ENCODE measurements at places on chromosomes 4 and X.

DNA sequence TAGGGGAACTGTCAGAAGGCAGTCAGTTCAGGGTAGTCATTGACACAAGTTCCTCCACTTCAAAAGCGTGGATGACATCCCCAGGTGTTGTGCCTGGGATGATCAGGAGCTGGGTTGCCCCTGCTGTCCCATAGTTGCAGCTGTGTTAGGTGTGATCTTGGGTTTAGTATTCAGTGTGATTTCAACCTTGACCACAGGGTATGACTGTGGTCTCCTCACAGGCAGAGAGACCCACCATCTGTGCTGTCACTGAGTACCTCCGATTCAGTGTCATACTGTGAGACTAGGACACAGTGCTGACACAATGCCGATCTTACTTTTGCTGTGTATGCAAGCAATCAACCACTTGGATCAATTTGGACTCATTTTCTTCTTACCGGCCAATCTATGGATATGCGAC lies 25.2 kb downstream of the FOXR2 start:
- DNase-seq: no peak

DNA sequence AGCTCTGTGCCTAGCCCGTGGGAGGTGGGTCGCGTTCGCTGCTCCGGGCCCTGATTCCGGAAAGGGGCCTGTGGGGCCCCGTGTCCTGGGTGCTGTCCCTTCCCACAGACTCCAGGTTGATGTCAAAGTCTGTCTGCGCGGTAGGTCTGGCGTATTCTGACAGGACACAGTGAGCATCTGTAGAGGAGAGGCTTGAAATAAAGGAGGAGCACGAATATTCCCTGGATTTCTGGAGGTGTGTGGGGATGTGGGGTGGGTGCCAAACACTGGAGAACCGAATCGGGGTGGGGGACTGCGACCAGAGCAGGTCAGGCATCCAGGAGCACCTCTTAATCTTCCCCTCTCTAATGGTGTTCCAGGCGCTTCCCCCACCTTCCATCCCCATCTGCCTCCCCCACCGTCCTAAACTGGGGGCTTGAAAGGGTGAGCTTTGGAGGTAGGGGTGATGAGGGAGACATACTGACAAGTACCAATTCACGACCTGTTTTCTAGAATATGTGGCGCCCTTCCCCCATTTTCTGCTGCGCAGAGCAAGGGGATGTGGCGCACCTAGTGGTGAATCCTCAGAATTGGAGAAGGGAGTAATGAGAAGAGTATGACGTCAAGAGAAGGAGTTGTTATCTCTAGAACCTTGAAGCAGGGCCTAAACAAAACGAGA lies 877 bp downstream of the GPRASP1 start:
- DNase-seq: peak; percentile 42

DNA sequence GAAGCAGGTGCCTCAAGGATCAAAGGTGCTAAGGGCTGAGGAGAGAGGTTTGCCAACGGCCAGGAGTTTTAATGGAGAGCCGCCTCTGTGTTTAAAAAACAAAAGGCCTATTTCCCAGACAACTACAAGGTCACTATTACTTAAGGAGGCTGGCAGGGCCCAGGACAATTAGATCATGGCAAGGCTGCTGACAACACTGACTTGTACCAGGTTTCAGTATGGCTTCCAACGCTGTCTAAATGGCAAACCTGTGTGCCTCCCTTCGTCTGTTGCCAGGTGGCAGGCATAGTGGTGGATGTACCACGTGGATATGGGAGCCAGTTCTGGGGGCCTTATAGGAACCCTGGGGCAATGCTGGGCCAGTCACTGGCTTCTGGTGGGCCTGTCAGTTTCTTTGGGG lies 41.0 kb downstream of the NSG1 start:
- no peak for DNase-seq

- no peak for DNase-seq
These were observed 124.9 kb upstream of the ZCCHC13 start for GRCh38 chrX:74179071-74179470.

DNA sequence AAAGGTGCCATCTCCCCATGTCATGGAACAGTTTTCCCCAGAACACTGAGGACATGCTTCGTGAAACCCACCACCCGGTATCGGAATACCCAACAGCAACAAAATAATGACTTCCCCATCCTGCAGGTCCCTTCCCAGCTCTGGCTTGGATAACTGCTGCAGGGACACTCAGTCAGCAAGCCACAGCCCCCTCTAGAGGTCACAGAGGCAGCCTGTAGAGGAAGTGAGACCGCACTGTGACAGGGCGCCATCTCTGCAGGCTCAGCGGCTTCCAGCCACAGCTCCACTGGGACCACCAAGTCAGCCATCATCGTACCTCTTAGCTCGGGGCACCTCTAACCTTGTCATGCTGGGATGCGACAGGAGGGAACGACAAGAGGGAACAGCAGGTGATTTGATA lies 315.9 kb downstream of the LDB2 start:
- DNase-seq: no peak

GRCh38 chrX:16518131-16518530 lies 131.8 kb upstream of the S100G start:
- no peak for DNase-seq

DNA sequence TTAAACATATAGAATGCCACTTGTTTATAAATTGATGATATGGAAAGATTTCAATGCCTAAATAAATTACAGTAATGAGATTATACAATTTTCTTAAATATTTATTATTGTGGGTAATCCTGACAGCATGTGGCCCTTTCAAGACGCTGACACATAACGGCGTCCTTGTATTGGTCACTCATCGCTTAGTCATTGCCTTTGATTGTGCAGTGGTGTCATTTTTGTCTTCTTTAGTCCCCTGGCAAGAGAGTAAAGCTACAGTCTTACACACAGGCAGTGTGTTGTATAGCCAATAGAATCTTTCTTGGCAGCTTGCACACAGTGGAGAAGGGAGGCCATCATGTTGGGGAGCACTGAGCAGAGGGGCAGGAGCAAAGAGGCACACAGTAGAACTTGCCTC lies 361.8 kb upstream of the GALNT7 start:
- DNase-seq: no peak

DNA sequence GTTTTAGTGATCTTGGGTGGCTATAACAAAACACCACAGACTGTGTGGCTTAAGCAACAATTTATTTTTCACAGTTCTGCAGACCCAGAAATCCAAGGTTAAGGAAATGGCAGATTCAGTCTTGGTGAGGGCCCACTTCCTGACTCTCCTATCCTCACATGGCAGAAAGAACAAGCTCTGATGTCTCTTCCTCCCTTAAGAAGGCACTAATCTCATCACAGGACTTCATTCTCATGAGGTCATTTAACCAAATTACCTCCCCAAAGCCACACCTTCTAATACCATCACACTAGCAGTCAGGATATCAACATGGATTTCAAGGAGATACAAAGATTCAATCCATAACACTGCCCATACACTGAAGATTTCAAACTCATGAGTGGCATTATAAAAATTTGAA lies 350.3 kb downstream of the GRID2 start:
- no peak for DNase-seq

DNA sequence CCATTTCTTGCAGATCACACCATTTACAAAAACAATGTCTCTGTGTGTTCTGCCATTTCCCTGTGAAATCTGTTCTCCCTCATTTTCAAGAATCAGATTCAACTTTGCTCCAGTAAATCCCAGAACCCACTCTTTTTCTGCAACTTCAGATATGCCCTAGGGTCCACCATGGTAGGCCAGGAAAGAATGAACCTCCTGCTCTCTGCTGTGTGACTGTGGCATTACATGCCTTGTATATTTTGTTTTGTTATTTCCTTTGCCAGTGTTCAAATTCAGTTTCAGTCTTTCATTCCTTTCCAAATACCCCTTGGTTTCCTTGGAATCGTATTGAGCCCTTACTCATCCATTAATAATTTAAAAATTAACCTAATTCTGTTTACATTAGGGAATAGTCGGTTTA lies 290.2 kb upstream of the VCX start:
- no peak for DNase-seq

DNA sequence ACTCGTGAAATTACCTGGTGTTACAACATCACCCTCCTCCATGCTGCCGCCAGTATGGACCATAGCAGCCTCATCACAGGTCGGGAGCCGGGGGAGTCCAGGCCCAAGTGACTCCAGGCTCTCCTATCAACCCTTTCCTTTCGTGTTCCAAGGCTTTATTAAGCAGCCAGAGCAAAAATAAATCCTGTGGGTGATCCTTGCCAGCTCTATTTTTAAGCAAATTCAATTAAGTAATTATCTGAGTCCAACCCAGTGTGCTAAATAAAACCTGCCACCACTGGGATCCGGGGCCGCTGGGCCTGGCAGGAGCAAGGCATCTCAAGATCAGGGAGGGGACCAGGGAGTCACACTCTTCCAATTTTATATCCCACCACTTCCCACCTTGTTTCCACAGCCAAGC lies 80.7 kb upstream of the PRPS1 start:
- no peak for DNase-seq

DNA sequence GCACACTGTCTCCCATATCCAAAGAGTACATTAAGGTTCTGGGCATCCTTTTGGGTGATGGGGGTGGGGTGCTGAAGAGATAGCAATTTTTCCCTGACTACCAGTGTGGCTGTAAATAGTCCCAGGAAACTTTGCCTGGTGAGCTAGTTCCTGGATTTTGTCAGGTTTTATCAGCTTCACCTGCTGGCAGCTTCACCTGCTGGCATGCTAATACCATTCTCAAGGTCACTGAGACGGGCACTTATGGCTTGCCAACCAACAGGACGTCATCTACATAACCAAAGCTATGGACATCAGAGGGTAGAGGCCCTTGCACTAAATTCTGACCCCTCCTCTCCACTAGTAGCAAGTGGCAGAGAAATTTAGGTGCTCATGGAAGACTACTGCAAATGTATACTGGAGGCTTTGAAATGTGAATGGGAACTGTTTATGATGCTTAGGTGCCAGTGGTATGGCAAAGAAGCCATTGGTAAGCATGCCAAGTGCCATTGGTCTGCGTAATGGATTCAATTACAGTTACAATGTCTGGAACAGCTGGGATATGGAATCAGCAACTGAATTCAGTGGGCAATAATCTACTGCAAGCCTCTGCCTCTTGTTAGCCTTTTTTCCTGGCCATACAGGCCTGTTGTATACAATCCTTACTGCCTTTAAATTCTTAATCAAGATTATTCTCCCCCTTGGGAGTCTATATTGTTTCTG lies 71.6 kb upstream of the SH3RF1 start:
- no peak for DNase-seq

DNA sequence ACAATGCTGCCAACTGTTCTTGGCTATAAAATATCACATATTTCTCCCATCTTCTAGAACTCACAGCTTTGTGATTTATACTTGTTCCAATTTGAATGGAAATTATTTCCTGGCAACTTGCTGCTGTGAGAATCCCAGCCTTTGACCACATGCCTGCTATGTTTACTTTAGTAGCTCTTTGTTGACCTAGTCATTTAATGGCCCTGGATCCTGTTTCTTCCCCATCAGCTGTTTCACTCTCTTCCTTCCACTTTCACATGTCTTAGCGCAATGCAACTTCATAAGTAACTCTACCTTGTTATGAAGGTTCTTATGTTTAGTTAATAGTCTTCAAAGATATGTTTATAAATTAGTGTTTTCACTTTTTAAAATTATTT lies 1973.6 kb upstream of the AGA start:
- no peak for DNase-seq

DNA sequence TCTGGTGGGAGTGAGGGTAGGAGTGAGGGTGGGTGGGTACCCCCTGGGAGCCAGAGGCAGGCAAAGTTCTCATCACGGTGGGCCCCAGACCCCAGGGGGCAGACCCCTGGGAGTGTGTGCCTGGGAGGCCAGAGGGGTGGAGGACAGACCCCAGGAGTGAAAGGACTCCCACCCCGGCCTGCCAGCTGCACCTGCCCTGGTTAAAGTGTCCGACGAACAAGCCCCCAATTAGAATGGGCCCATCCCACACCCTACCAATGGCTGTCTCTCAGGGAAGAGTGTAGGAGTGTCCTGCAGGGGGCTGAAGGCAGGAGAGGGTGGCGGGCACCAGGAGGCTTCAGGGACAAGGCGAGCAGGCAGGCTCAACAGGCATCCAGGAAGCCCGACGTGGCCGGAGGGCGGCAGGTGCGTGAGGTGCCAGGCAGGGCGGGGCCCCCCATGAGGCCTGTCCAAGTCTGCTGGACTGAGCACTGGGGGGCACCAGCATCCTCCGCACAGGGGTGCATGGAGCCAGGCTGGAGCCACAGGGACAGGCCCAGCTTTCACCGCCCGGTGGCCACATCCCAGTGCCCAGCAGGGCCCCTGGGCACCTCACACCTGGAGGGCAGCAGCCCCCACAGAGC lies 8.7 kb downstream of the PDE6B start:
- DNase-seq: no peak

GRCh38 chrX:120350450-120351138 lies 11.3 kb upstream of the ATP1B4 start:
- DNase-seq: no peak

DNA sequence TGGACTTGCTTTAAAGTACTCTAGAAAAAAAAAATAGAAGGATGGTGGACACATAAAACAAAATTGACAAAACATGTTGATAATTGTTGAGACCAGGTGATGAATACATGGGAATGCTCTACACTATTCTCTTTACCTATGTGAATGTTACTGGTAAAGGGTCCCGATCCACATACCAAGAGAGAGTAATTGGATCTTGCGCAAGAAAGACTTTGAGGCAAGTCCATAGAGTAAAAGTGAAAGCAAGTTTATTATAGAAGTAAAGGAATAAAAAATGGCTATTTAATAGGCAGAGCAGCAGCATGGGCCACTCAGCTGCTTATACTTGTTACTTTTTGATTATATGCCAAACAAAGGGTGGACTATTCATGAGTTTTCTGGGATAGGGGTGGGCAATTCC lies 34.0 kb upstream of the PRR32 start:
- no peak for DNase-seq

DNA sequence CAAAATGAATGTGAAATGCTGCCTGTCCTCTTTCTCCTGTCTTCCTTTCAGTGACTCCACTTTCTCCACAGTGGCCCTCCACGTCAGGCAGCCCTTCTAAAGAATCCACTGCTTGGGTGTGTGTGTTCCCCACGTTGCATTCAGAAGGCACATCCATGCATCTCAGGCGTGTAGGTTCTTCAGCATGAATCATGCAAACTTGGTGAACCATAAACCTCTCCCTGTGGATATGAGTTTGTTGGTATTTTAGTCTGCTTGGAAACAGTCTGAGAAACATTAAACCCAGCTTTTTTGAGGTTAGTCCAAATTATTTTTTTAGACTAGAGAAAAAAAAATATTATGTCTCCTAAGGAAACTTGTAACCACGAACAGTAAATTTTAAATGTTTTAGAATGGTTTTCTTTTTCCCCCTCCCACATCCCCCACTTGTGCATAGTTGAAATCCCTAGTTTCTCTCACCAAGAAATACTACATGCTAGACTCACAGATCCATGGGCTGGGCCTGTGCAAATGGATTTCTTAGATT lies 251.6 kb downstream of the CBR4 start:
- no peak for DNase-seq

GRCh38 chr4:67725132-67725531 lies 24.2 kb upstream of the UBA6 start:
- DNase-seq: no peak

DNA sequence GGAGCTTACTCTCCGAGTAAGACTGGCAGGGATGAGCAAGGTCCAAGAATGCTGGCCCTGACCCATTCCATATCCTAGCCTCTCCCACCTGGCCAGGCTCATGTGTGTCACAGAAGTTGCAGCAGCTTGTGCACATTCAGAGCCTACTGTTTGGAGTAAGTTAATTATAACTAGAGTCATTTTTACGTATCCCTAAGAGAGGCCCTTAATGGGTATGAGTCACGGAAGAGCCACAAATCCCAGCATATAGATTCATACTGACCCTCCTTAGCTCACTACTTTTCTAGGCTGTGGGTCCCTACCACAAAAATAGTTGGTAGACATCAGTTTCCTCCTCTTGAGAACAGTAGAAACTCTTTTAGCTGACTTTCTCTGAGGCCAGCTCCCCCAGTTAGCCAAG lies 118.3 kb upstream of the FRG1 start:
- DNase-seq: no peak

- DNase-seq: no peak
These were observed 6.5 kb downstream of the ZFYVE28 start for GRCh38 chr4:2411786-2412510.
